PC-3 (cell line): ENCODE measurements at places on chromosomes 1 and 21.

DNA sequence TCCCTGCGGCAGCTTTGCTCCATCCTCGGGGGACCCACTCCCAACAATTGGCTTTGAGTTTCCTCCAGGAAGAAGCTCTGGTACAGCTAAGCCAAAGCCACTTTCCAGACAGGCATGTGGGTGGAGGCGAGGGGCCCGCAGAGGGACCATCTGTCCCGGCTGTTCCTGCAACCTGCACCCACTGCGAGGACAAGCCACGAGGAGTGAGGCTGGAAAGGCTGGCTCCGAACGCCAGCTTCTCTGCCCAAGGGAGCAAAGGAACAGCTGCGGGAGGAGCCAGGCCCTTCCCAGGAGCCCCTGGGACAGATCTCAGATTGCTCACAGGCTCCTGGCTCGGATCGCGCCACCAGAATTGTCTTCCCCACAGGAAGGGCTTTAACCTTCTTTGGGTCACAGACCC is 28.3 kb upstream of the PEF1 start:
- no peak for DNase-seq

DNA sequence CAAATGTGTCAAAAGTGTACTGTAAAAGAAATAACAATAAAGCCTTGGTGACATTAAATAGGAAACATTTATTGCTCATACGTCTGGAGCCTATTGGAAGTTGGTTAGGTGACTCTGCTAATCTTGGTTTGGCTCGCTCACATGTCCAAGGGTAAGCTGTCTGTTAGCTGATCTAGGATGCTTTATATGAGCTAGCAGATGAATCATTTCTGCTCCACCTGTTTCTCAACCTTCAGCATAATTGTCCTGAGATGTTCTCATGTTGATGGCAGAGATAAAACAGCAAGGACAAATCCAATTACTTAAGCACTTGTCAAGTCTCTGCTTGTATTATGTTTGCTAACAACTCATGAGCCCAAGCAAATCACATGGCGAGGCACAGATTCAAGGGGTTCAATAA is 56.0 kb upstream of the CD53 start:
- peak; percentile 7 for DNase-seq

DNA sequence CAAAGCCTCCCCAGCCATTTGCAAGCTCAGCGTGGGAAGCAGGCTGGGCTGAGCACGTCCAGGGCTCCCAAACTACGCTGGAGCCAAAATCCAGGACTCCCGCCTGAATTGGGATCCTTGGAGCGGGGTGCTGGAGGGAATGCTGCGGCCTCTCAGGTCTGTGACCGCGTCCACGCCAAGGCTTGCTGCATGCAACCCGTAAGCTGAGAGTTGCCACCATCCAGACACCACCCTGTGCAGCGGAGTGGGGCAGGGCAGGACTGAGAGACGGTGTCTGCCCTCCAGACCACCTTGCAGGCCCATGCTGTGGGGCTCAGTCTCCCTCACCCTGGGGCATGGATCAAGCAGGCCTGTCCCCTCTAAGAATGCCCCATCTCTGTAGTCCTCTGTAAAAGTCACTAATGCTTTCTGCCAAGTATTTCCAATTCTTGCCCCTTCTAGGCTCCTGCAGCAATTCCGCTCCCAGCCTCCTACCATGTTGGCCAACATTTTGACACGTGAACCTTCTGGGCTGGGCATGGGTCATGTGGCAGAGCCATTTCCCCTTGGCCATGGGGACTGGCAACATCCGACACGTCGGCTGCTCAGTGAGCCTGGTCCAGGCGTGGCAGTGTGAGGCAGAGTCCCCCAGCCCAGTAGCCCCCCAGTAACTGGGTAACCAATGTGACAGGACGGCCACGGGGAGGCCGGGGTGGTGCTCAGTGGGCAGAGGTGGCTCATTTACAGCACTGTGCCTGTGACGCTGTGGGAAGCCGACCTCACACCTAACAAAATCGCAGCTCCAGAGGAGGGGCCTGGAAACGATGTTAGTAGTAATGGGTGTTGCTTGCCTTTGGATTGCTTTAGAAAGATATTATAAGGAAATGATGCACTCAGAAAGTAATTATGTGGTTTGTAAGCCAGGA is 57.9 kb upstream of the PDE9A start:
- DNase-seq: no peak

DNA sequence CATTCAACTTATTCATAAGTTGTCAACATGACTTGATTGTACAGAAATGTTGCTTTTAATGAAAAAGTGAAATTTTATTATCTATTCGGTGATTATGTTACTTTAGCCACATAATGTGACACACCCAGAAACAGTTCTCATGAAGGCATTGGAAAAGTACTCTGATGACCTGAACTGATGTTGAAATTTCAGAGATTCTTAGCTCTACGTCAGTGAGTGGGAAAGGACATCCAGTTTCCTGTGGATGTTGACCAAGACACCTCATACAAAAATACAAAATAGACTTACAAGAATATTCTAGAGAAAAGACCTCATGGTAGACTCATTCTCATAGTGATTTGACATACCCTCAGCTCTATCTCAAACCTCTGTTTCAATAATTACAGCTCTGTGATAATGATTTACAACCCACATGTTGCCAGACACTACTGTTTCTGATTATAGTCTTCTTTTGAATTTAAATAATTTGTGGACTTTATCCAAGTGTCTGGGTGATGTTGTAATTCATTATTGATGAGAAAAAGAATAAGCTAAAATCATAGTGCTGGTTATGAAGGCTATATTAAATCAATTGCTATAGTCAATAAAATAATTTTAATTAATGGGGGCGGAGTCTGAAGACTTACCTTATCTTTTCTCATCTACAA is 37.3 kb downstream of the KCNK2 start:
- no peak for DNase-seq

DNA sequence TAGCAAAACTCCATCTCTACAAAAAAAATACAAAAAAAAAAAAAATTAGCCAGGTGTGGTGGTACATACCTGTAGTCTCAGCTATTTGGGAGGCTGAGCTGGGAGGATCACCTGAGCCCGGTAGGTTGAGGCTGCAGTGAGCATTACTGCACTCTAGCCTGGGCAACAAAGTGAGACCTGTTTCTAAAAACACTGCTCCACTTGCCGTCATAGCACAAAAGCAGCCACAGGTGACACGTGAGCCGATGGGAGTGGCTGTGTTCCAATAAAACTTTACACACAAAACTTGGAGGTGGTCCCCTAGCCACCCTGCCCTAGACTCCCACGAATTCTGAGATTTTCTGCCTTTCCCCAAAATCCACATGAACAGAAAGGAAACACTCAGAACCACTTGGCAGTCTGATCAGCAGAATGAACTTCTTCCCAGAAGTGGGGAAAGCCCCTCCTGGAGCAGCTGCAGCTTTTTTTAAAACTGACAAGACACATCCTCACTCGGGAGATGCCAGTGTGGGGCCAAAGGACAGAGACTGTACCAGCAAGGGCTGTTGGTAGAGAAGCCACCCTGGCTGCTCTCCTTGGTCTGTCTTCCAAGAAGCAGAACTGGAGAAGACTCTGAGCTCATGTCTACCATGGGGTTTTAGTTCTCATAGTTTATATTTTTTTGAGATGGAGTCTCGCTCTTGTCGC is 23.3 kb downstream of the PLEKHM2 start:
- DNase-seq: no peak

- peak; percentile 54 for DNase-seq
Observed at GRCh38 chr1:185670187-185670627, 64.0 kb upstream of the HMCN1 start.
